ENCODE measurements at places on chromosomes 2 and 18. TPM values are rescaled to one million over a fixed set of nuclear protein-coding genes. Genes with fewer than 3 reads are reported as not detected.

Gene HDAC4
- total RNA-seq: 35.7 TPM

Gene CD8B
- total RNA-seq: 283 TPM

Gene PROC
- 0.33 TPM for total RNA-seq

Gene DES
- total RNA-seq: not detected

Gene CCDC148
- total RNA-seq: not detected

Gene WDR54
- total RNA-seq: 18.4 TPM

Gene ALPP
- total RNA-seq: not detected

Gene TTN
- 23.3 TPM for total RNA-seq

Gene DSEL
- total RNA-seq: 0.65 TPM

Gene SCN3A
- total RNA-seq: 0.33 TPM

Gene TTC39C
- total RNA-seq: 84.7 TPM

Gene RNF144A
- total RNA-seq: 28.8 TPM

Gene MEP1B
- not detected for total RNA-seq

Gene CDC42EP3
- 27.4 TPM for total RNA-seq

Gene KLHL41
- not detected for total RNA-seq

Gene PLB1
- 0.90 TPM for total RNA-seq

Gene SALL3
- not detected for total RNA-seq

Gene TDRD15
- total RNA-seq: not detected

Gene CLEC4F
- total RNA-seq: not detected

Gene TUBA3E
- not detected for total RNA-seq

Gene RGPD3
- 0.28 TPM for total RNA-seq

Gene LMAN1
- 39.6 TPM for total RNA-seq

Gene EML6
- 0.35 TPM for total RNA-seq

Gene PKDCC
- total RNA-seq: not detected

Gene CHST9
- total RNA-seq: not detected

Gene ABCG5
- not detected for total RNA-seq

Gene CXCR4
- 2,188 TPM for total RNA-seq

Gene NAT8
- total RNA-seq: not detected

Gene CXCR2
- not detected for total RNA-seq

Gene SGPP2
- 0.69 TPM for total RNA-seq

Gene CLIP4
- 40.4 TPM for total RNA-seq

Gene REV1
- total RNA-seq: 42.3 TPM

Gene RNF152
- total RNA-seq: 1.4 TPM

Gene CNRIP1
- not detected for total RNA-seq

Gene CYP27C1
- not detected for total RNA-seq

Gene ATP6V1C2
- total RNA-seq: not detected

Gene EMILIN1
- 0.11 TPM for total RNA-seq

Gene SLC23A3
- 0.94 TPM for total RNA-seq

Gene STK17B
- 582 TPM for total RNA-seq

Gene C1QL2
- not detected for total RNA-seq

Gene RTP5
- total RNA-seq: 2.7 TPM

Gene ANKRD62
- not detected for total RNA-seq

Gene MAP2
- total RNA-seq: not detected

Gene VSNL1
- total RNA-seq: not detected

Gene TANK
- 79.1 TPM for total RNA-seq

Gene SNRNP27
- 47.9 TPM for total RNA-seq

Gene SLC30A3
- not detected for total RNA-seq
